ENCODE measurements at places on chromosomes 1 and 21. TPM values are rescaled to one million over a fixed set of nuclear protein-coding genes. Genes with fewer than 3 reads are reported as not detected.

DNA sequence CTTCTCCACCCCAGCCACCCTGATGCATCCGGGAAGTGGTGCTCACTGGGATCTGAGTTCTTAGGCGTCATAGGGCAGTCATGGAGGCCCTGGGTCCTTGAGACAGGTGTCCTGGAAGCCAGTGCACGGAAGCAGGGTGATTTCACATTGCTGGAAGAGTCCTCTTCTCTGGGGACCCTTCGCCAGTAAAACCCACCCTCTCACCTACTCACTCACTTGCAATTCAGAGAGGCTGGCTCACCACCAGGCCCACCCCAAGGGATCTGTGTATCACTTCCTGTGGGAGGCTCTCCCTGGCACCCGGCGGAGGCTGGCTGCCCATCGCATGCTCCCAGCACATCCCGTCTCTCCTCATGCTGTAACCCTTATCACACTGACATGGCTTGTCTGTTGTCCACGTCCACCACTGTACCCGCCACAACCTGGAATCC lies 40.2 kb upstream of the EPS8L3 start:
- DNase-seq, result no peak

DNA sequence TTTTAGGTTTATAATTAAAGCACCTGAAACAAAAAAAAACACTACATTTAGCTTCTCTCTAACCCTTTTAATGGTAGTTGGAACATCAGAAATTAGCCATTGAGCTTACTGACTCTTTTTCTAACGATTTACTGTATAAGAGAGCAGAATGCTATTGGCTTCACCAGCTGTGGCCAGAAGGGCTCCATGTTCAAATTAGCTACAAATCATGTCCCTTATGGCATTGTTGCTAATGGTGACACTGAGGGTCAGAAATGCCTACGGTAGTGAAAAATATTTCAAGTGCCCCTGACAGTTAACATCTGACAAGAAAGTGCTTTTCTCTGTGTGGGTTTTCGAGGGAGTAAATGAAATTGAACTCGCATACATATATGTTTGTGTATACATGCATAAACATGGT lies 232.7 kb downstream of the NFIA start:
- no peak for DNase-seq

Gene CNKSR1
- total RNA-seq, result 4.2 TPM

Gene DRAXIN
- 0.79 TPM for total RNA-seq

GRCh38 chr1:238606896-238607295 lies 716.2 kb upstream of the ZP4 start:
- peak; percentile 89 for DNase-seq

Gene C1orf74
- total RNA-seq, result 2.6 TPM

DNA sequence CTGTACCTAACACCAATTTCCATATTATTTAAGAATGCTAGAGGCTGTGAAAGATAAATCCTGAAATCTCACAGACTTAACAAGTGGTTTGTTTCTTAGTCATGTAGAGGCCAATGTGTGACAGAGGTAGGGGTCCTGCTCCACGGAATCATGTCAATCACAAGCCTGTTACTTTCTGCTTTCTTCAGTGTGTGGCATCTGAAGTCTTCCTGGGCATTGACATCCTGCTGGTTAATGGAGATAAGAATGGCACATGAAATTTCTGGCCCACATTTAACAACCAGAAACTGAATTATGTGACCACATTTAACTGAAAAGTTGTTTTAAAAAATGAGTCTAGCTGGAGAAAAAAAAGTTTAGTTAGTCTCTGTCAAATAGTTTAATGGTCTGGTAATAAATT lies 68.3 kb upstream of the PLA2G4A start:
- DNase-seq, result no peak

Gene EDN2
- not detected for total RNA-seq

GRCh38 chr1:20224546-20224945 lies 38.2 kb upstream of the PLA2G2C start:
- DNase-seq, result no peak

Gene CHIA
- total RNA-seq, result not detected

GRCh38 chr1:221937155-221937953 lies 195.5 kb upstream of the DUSP10 start:
- no peak for DNase-seq

DNA sequence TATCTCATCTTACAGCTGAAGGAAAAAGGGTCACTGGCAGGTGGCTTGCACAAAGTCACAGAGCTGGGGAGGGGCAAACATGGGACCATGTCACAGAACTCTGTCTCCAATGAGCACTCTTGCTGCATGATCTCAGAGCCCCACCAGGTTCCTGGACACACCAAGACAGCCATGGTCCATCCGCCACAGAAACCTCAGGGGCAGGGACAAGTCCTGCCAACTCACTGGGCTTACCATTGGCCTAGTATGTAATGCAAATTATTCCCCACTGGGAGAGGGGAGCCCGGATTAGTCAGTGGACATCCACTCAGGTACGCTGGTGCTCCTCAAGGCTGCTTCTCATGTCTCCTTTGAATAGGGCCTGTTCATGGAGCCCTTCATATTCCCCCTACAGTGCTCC lies 14.2 kb downstream of the S100A7A start:
- no peak for DNase-seq

- peak; percentile 15 for DNase-seq
Observed at GRCh38 chr1:40314721-40315238, 2.3 kb downstream of the COL9A2 start.

Gene DIRAS3
- 0.52 TPM for total RNA-seq

GRCh38 chr1:31869449-31869848 lies 53.6 kb upstream of the SPOCD1 start:
- no peak for DNase-seq

- peak; percentile 59 for DNase-seq
Observed at GRCh38 chr1:27658951-27659496, 13.0 kb downstream of the IFI6 start.

Gene ANGPTL1
- 5.7 TPM for total RNA-seq

Gene ESRRG
- 0.79 TPM for total RNA-seq

- DNase-seq, result no peak
Observed at GRCh38 chr1:27668808-27669723, 2.9 kb downstream of the IFI6 start.

Gene FABP3
- 20.4 TPM for total RNA-seq

Gene CHI3L2
- total RNA-seq, result 0.65 TPM

- no peak for DNase-seq
Observed at GRCh38 chr1:246418565-246419312, 88.3 kb downstream of the SMYD3 start.

Gene SLC16A4
- 14.8 TPM for total RNA-seq

Gene NPPA
- not detected for total RNA-seq

GRCh38 chr1:197841158-197841557 lies 61.3 kb upstream of the C1orf53 start:
- DNase-seq, result no peak

GRCh38 chr1:240582953-240583352 lies 29.0 kb downstream of the GREM2 start:
- DNase-seq, result no peak

GRCh38 chr1:182191381-182192115 lies 130.0 kb upstream of the ZNF648 start:
- DNase-seq, result no peak

DNA sequence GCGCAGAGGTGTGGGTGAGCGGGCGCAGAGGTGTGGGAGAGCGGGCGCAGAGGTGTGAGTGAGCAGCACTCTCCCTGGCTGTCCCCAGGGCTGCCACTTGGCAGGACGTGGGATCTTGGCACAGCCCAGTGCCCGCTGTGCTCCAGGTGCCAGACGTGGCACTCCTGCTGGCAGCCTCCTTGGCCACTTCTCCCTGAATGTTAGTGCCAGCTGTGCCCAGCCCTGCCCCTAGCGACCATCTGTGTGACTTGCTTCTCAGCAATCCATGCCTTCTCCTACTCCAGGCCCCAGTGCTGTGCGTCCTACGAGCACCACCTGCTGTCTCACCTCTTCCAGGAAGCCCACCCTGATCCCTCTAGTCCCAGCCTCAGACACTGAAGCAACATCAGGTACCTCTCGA lies 30.5 kb downstream of the KRTAP10-1 start:
- DNase-seq, result no peak

Gene NCF2
- 4.3 TPM for total RNA-seq

Gene INSRR
- not detected for total RNA-seq

DNA sequence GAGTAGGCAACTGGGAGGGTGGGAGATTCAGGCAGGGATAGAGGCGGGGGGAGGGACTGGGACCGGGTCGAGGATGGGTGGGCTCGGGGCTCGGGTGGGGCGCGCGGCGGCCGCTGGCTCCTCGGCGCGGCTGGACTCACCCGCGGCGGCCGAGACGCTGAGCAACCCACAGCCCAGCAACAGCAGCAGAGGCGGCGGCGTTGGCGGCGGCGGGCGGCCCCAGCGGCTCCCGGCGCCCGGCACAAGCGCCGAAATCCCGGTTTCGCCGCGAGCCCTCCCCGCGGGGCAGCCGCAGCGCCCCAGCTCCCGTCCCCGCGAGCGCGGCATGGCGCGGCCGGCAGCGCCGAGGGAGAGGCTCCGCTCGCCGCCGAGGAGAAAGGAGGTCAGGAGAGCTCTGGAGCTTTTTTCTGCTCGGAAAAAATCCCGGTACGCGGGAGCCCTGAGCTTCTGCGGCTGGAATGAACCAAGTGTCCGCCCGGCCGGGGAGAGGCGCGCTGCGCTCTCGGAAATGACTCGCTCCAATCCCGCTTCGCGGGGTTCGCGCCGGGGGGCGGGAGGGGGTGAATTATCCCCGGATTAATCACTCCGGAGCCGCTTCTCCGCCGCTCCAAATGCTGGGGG lies at the start of gene CSMD2:
Gene CSMD2, minus strand, starts transcription at position 460 of the 621 bp plus-strand sequence. Its CDS starts 133 bp downstream, at position 327.
- DNase-seq, result peak; percentile 66

GRCh38 chr1:159214149-159214760 lies 9.6 kb downstream of the ACKR1 start:
- DNase-seq, result peak; percentile 7

GRCh38 chr21:15249285-15249993 lies 184.6 kb upstream of the NRIP1 start:
- DNase-seq, result peak; percentile 55

Gene GBP6
- not detected for total RNA-seq

- no peak for DNase-seq
Observed at GRCh38 chr1:38375035-38375434, 328.4 kb upstream of the POU3F1 start.

DNA sequence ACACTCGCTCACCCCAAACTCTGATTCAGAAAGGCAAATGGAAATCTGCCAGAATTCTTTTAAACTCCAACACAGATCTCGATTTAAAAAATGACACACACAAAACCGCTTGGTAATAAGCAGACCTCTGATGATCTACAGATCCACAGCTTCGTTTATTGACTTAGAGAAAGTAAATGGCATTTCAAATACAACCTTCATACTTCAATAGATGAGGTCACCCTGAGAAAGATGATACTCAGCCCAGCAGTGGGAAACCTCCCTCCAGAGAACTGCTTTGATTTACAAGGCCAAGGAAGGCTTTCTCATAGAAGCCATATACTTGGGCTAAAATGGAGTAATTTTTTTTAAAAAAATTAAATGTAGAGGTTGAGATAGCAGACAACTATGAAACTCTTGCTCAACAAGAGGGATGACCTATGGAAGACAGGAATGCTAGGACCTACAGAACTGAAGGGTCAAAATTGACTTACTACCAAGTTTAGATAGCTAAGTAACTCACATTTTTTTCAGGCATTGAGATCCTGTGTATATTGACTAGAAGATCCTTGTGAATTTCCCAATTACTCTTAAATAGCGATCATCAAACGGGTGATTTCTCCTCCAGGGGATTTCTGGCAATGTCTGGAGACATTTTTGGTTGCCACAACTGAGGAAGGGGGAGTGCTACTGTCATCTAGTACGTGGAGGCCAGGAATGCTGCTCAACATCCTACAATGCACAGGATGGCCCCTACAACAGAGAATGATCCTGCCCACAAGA lies 143.9 kb downstream of the CLIC6 start:
- DNase-seq, result peak; percentile 96

- no peak for DNase-seq
Observed at GRCh38 chr21:43618940-43619339, 40.3 kb downstream of the HSF2BP start.

DNA sequence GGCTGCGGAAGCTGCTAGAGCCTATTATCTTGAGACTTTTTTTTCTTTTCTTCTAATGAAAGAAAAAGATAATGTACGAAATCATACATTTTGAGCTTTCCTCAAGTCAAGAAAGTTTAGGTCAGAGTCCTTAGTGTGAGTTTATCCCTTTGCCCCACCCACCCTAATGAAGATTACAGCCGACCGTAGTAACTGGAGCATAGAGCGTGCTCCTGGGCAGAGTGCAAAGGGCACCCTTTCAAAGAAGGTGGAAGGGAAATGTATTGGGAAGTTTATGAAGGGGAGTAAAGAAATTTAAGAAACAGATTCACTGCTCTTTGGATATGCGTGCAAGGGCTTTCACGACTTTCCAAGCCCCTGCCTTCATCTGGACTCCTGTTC lies 17.2 kb downstream of the GNG12 start:
- DNase-seq, result no peak

- DNase-seq, result no peak
Observed at GRCh38 chr1:185444676-185445075, 127.6 kb upstream of the IVNS1ABP start.

Gene FOXD3
- not detected for total RNA-seq

- DNase-seq, result no peak
Observed at GRCh38 chr1:182803846-182804245, 14.3 kb downstream of the NPL start.
